ENCODE measurements at places on chromosomes 5 and 9.

- DNase-seq = no peak
These were observed 161.0 kb downstream of the PBX3 start for GRCh38 chr9:125908136-125908535.

- no peak for DNase-seq
These were observed 17.1 kb upstream of the NOTCH1 start for GRCh38 chr9:136562746-136563495.

DNA sequence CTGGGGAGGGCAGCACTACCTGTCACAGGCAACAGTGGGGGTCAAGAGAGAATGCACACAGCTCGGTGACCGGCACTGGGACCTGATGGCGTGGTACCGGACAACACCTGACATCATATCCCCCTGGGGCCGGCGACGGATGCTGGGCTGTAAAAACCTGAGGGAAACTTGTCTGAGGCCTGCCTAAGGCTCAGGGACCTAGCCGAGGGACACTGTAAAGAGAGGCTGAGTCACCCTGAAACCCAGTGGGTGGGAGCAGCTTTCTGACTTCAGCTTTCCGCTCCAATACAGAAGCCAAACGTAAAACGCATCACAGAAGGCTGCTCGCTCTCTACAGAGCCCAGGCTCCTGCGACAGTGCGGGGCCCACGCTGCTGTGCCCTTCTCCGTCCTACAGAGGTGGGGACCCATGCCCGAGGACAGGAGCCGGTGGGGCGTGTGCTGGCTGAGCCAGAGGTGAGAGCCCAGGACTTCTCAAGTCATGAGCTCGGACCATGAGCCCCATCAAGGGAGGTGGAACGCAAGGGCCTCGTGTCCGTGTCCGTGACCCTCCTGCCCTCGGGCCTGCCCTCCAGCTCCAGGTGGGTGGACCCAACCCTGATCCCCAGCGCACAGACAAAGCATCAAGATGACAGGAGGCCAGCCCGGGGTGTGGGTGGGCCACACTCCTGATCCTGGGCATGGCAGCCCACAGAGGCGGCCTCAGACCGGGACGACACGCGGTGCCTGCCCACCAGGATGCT, 5.3 kb downstream of the RALGDS start:
- no peak for DNase-seq

- no peak for DNase-seq
These were observed 68.2 kb downstream of the BARX1 start for GRCh38 chr9:93886911-93887310.

- DNase-seq = no peak
These were observed 13.9 kb upstream of the ANXA6 start for GRCh38 chr5:151171529-151171928.

DNA sequence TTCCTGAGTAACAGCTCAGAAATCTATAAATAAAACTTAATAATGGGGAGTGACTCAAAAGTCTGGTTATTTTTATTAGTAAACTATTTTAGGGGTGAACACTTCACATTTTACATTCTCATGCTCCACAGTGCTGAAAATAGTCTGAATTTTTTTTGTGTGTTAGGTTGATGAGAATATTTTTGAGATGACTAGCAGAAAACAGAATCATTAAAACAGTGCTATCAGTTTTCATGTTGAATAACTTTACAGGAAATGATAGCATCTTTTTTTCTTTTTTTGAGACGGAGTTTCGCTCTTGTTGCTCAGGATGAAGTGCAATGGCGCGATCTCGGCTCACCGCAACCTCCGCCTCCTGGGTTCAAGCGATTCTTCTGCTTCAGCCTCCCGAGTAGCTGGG, 60.3 kb downstream of the TMC1 start:
- no peak for DNase-seq

GRCh38 chr9:1880038-1880565, 135.0 kb upstream of the SMARCA2 start:
- no peak for DNase-seq

GRCh38 chr9:115756736-115757135, 396.9 kb upstream of the PAPPA start:
- DNase-seq = no peak

DNA sequence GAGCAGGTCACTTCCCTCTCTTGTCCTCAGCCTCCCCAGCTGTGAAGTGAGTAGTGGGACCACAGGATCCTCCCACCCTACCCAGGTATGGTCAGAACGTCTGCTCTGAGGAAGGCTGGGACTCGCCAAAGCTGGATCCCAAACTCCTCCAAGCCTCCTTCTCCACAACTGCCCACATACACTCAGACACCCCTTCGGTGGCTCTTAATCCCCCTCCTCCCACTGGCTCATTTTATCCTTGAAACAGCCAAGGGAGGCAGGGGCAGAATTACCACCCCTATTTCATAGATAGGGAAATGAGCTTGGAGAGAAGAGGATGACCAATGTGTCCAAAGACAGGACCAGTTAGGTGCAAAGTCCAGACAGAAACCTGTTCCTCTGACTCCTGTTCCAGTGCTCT, 121.4 kb downstream of the PAX5 start:
- DNase-seq = no peak

GRCh38 chr5:54341971-54342370, 31.6 kb upstream of the ARL15 start:
- no peak for DNase-seq

GRCh38 chr5:38541174-38541725, 15.2 kb downstream of the LIFR start:
- peak; percentile 82 for DNase-seq

DNA sequence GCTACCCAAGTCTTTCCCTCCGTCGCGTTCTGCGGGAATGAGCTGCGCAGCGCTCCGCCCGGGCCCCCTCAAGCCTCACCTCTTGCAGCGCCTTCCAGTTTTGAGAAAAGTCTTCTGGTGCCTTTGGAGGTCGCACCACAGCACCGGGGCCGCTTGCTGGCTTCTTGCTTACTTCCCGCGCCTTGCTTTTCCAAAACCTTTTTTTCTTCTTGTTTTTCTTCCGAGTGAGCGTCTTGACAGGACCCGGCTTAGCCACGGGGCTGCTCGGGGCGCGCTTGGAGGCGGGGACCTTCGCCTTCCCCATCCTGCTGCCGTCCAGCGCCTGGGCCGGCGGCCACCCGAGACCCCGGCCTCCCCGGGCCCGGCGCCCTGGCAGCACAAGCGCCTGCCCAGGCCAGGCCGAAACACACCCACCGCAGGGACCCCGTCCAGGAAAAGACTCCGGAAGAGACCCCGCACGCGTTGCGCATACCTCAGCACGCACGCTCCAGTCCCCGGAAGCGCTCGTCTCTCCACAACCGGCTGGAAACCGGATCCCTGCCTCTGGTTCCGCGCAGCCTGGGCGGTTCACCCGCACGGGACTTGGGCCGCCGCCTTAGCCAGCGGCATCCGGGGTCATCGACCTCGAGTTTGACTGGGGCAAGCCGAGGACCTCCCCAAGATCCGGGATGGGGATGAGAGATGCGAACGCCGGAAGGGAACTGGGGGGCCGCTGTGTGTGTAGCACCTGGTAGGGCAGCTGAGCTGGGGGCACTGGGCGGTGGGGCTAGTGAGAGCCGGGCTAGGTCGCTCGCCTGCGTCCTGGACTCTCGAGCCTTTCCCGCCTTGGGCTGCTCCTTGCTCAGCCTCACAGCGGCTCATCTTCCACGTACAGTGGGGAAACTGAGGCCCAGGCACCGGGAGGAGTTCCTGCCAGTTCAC, at the start of gene REXO4:
TSS of gene REXO4 (minus strand) at position 470 of the 921 bp plus-strand sequence. CDS start at position 304, 166 bp downstream.
- peak; percentile 61 for DNase-seq

- no peak for DNase-seq
These were observed 6.8 kb downstream of the GZMK start for GRCh38 chr5:55030676-55031369.

- no peak for DNase-seq
These were observed 210.4 kb upstream of the RFX3 start for GRCh38 chr9:3736161-3736560.

DNA sequence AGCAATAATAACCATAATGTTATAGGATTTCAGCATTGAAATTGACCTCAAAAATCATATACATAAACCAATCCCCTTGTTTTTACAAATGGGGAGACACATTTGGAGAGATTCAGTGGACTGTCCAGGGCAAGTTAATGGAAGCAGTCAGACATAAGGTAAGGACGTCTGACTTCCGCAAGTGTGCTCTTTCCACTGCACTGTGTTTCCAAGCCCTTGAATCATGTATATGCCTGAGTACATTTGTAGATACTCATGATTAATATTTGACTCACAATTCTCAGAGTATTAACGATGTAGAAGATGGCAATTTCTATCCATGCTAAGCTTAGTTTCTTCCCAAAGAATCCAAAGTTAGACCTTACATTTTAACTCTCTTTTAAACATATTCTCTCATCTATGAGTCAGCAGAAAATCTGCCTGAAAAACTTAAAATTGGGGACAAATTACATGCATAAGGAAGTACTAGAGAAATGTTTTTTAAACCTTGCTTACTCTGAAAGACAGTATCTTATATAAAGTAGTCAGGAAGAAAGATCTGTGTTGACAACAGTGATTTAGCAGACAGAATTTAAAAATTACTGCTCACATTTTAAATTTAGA, 165.3 kb downstream of the NFIB start:
- DNase-seq = no peak

DNA sequence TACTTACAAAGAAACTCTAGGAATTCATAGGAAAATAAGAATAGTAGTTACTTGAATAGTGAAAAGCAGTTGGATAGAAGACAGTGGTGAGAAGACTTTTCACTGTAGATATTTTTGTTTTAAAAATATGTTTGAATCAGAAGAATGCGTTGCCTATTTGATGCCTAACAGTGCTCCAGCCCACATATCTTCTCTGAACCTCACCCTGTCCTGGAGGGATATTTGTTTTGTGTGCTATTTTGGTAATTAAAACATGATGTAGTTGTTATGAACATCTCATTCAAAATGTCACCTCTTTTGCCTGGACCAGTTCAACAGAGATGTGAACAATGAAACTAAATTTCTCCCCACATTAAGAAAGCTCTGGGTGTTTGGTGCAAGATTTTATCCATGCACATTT, 87.6 kb downstream of the CARTPT start:
- no peak for DNase-seq

DNA sequence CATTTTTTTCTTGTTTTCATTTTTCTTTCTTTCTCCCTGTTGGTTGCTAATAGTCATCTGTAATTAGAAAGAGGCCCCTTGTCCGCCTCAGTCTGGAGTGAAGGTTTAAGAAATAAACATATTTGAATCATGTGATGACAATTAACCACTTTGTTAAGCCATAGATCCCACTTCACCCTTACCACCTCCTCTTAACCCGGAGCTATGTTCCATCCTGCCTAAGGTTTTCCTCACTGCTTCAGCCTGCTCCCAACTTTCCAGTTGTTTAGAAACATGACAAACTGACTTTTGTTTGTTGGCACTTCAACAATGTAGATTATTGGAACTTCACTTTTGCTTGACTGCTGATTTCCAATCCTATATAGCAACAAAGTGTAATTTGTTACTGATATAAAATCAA, 37.4 kb upstream of the SSBP2 start:
- DNase-seq = no peak

- DNase-seq = peak; percentile 34
These were observed 71.3 kb downstream of the GLIS3 start for GRCh38 chr9:4228606-4229005.

GRCh38 chr9:19155106-19155935, 28.0 kb upstream of the PLIN2 start:
- peak; percentile 67 for DNase-seq

- DNase-seq = no peak
These were observed 44.6 kb upstream of the SHOC1 start for GRCh38 chr9:111839387-111839786.

DNA sequence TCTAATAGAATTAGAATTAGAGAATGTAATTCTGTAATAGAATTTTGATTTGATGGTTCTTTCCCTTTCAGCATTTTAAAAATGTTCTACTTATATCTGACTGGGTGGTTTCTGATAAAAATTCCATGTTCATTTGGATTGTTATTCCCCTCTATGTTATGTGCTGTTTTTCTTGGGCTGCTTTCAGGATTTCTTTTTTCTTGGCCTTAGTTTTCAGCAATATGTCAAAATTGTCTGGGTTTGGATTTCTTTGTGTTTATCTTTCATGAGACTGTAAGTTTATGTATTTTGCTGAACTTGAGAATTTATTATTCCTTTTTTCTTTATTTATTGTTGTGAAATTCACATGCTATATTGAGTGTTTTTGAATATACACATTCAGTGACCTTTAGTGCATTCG, 189.1 kb downstream of the RANBP17 start:
- no peak for DNase-seq

DNA sequence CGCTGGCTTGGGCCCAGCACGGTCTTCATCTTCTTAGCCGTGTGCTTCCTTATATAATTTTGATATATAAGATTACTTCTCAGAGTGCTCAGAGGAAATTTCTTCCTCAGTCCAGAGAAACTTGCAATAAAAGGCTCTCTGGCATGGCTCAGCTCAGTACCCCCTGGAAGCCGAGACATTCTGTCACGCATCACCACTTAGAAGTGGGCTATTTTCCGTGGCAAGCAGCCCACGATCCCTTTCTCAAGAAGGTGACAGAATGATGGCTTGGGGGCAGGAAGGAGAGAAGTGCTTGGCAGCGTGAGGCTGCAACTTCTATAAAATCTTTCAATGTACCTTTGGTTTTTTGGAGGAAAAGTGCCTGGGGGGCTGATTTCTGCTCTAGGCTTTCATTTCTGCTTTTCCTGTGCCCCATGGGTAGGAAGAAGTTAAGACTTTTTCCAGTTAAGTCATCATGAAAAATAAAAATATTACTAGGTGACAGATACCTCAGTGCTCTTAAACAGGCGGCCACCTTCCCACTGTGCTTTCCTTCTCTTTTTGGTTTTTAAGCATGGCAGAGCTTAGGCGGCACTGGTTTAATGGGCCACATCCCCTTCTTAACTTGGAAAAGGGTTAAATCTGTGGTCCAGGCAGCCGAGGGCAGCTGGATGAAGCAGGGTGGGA, 104.6 kb downstream of the MVB12B start:
- DNase-seq = no peak

GRCh38 chr9:131762356-131762932, 22.6 kb upstream of the RAPGEF1 start:
- peak; percentile 80 for DNase-seq

DNA sequence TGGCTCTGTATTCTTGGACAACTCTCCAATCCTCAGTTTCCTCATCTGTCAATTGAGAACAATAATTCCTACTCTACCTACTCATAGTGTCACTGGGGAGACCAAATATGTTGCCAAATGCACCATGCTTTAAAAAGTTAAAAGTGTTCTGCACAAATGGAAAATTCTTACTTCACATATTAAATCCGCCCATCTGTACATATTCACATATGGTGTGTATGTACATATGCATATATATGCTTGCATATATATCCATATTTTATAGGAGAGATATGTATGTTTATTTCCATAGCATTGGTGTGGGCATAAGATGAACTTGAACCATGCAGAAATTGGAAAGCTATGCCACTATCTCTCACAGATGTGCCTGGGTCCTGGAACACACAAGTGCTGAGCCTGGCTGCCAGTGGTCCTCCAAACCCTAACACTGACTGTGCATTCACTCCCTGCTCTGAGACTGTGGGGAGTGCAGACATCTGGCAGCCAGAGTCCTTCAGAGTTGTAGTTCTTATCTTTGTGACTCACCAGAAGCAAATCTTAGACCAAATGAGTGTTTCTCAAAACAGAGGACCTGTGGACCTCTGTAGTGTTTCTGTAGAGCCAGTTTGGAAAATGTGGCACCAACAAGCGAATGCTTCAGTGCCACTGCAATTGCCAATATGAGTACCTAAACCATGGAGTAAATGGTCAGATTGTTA, 168.7 kb downstream of the GRIA1 start:
- no peak for DNase-seq
